Left lung (tissue), 14 donors: ENCODE measurements at places on chromosomes 11 and 22.

DNA sequence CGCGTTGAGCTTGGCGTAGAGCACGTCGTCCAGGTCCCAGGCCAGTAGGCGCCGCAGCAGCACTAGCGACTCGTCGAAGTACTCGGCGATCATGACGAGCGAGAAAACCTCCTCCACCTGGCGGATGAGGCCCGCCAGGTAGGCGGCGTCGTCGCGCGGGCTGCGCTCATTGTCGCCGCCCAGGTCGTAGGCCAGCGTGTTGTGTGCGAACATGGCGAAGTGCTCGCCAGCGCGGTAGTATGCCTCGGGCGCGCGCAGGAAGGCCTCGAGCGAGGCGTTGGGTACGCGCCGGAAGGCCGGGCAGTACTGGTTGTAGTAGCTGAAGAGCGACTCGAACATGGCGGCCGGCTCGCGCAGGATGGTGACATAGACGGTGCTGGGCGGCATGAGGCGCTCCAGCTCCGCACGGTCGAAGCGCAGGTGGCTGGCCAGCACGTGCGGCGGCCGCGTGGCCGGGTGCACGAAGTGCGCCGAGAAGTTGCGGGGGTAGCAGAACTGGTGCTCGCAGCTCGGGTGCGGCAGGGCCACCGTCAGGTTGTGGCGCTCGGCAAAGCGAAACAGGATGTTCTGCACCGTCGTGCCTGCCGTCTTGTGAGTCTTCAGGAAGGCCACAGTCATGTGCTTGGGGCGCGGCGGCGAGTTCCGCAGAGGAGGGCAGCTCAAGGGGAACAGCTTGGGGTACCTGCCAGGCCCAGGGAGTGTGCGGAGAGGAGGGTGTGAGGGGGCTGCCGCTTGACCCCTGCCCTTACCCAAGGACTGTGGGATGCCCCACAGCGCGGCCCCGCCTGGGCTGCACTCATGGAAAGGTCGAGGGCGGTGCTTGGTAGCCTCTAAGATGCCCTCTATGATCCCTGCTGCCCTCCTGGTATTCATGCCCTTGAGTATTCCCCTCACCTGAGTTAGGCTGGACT is 5.7 kb downstream of the GAL3ST3 start:
- peak; percentile 73 for DNase-seq

GRCh38 chr11:9094420-9094819 is 3.0 kb upstream of the SCUBE2 start:
- DNase-seq: no peak

DNA sequence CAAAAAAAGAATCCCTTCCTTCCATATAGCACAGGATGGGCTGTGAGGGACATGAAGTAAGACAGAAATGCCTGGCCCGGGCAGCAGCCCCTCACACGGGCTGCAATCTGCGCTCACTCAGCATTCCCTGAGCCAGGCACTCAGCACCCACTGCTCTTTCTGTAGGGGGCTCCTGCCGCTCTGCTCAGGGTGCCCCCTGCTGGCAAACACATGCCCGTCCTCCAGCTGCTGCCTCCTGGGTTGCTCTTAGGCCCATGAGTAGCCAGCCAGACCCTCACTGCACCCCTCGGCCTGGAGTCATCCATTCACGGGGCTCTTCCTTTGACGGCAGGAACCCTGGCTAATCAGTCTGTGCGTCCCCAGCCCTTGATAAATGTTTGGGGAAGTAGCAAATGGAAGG is 6.9 kb downstream of the MCAT start:
- no peak for DNase-seq

DNA sequence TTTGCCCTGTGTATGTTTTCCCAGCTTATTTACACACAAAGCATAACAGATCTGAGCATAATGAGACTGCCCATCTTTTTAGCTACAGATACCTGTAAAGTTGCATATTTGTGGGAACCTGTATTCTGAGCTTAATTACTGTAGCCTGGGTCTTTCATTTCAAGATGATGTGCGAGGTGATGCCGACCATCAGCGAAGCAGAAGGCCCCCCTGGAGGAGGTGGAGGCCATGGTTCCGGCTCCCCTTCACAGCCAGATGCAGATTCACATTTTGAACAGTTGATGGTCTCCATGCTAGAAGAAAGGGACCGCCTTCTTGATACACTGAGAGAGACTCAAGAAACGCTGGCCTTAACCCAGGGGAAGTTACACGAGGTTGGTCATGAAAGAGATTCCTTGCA is 1.5 kb downstream of the PPFIA1 start:
- DNase-seq: no peak
